ENCODE measurements at places on chromosomes 2 and 18. TPM values are rescaled to one million over a fixed set of nuclear protein-coding genes. Genes with fewer than 3 reads are reported as not detected.

Gene REG3G
- total RNA-seq = not detected

Gene C18orf32
- 27.3 TPM for total RNA-seq

Gene HOXD4
- total RNA-seq = 1.7 TPM

Gene PRKAG3
- not detected for total RNA-seq

Gene RBKS
- total RNA-seq = 1.4 TPM

Gene PNPT1
- 63.2 TPM for total RNA-seq

Gene PREB
- total RNA-seq = 75.6 TPM

Gene PAIP2B
- total RNA-seq = 0.33 TPM

Gene STAM2
- 25.1 TPM for total RNA-seq

Gene FAM237A
- total RNA-seq = not detected
